PC-9 (cell line): ENCODE measurements at places on chromosomes 3 and 15. TPM values are rescaled to one million over a fixed set of nuclear protein-coding genes. Genes with fewer than 3 reads are reported as not detected.

GRCh38 chr3:121835465-121835801 lies 424 bp downstream of the EAF2 start:
- DNase-seq = no peak

DNA sequence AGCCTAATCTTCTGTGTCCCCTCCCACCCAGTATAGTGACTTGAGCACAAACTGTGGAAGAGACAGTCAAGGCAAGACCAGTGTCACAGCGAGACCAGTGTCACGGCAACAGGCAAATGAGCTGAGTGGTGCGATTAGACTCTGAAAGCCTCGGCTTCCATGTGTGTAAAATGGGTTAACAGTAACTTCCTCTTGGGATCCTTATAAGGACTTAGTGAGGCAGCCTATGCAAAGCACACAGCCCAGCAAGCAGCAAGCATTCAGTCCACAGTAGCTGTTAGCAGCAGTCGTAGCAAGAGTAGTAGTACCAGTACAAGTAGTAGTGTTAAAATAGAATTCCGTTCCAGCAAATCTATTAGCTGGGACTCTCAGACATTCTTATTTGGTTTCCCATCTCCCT lies 334.1 kb downstream of the GABRB3 start:
- no peak for DNase-seq

GRCh38 chr3:178826435-178827123 lies 245.0 kb downstream of the ZMAT3 start:
- DNase-seq = no peak

DNA sequence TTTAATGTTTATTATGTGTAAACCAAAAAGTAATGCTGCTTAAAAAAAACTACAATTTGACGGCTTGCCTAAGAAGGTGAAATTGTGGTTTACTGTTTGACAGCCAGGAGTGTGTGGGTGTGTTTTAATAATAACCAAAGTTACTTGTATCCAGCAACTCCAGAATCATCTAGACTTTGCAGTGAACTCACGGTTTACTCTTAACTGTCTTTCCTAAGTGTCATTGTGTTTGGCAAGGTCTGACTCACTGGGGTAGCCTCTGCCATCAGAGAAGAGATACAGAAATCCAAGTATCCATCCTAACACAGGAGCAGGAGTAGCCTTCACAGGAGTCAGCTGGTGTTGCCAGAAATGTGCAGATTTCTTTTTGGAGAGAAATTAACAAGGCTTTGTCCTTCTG lies 151.1 kb downstream of the CTNNB1 start:
- no peak for DNase-seq

MAGEL2 gene
- not detected in 2 replicates for total RNA-seq

GRCh38 chr3:132038198-132038825 lies 3.5 kb upstream of the CPNE4 start:
- DNase-seq = no peak
